CD4-positive, CD25-positive, alpha-beta regulatory T cell (primary cell): ENCODE measurements at places on chromosomes 3 and 15. TPM values are rescaled to one million over a fixed set of nuclear protein-coding genes. Genes with fewer than 3 reads are reported as not detected.

DNA sequence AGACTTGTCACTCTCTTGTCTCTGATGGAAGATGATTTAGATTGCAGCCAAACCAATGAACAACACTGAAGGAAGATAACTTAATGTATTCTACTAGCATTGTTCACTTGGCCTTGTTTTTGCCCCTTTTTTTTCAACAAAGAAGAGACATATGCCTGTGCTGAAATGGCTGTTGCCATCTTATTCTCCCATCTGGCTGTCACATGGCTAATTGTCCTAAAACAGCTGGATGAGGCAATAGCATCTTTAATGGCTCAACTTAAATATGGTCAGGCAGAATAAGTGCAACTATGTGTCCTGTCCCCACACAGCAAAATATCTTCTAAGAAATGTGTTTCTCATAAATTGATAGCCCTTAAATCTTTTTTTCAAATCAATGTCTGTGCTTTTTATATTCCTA is 576.9 kb downstream of the TUSC7 start:
- DNase-seq: no peak

GRCh38 chr3:134059035-134059601 is 29.4 kb upstream of the SLCO2A1 start:
- DNase-seq: no peak

- no peak for DNase-seq
These were observed 52.4 kb downstream of the SUCNR1 start for GRCh38 chr3:151925876-151926275.

- DNase-seq: no peak
These were observed 87.0 kb downstream of the FOXB1 start for GRCh38 chr15:60091157-60091556.

SH3GL3 gene
- polyA plus RNA-seq: not detected

LDHAL6B gene
- polyA plus RNA-seq: not detected

- no peak for DNase-seq
These were observed 4.3 kb downstream of the ZNF592 start for GRCh38 chr15:84752700-84753099.

DNA sequence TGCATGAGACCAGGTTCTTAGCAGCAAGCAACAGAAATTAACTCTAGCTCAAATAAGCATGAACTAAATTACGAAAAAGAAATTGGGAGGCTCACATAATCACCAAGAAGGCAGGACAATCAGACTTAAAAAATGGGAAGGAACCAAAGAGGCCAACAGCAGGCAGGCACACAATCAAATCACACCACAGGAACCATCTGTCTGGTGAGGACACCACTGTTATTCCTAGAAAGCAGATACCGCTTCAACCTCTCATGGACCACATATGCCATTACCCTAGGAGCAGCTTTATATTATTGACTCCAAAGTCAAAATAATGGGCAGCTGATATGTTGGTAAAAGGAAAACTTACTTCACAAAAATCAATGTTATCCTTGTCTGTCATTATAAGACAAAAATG is 51.6 kb downstream of the SUCLG2 start:
- no peak for DNase-seq

GOLGA8A gene
- 4.6 TPM for polyA plus RNA-seq

DNA sequence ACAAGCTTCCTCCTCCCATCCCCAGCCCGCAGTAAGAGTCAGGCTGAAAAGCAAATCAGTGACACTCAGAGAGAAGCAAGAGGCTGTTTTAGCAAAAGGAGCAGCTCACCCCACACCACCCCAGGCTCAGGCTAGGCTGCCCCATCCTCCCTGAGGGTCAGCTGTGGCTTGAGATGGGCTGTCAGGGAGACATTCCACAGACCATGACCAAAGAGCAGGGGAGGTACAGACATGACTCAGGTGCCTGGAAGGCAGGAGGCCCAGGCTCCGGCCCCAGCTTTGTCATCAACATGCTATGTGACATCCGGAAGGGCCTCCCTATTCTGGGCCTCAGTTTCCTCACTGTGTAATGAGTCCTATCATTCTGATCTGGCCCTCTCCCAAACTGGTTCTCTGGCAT is 24.7 kb downstream of the HCN4 start:
- no peak for DNase-seq

HCN4 gene
- not detected for polyA plus RNA-seq

DNA sequence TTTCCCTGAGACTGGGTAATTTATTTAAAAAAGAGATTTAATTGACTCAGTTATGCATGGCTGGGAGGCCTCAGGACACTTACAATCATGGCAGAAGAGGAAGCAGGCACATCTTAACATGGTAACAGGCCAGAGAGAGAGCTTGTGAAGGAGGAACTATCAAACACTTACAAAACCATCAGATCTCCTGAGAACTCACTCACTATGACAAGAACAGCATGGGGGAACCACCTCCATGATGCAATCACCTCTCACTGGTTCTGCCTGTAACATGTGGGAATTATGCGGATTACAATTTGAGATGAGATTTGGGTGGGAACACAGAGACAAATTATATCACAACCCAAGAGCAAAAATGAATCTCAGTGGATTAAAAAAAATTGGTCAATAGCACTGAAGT is 416.0 kb upstream of the TMCO5A start:
- DNase-seq: no peak

ACOX2 gene
- polyA plus RNA-seq: not detected

- DNase-seq: no peak
These were observed 21.6 kb downstream of the IFT57 start for GRCh38 chr3:108200578-108200977.

NDUFB5 gene
- polyA plus RNA-seq: 101 TPM

HIGD2B gene
- polyA plus RNA-seq: 0.16 TPM

DNA sequence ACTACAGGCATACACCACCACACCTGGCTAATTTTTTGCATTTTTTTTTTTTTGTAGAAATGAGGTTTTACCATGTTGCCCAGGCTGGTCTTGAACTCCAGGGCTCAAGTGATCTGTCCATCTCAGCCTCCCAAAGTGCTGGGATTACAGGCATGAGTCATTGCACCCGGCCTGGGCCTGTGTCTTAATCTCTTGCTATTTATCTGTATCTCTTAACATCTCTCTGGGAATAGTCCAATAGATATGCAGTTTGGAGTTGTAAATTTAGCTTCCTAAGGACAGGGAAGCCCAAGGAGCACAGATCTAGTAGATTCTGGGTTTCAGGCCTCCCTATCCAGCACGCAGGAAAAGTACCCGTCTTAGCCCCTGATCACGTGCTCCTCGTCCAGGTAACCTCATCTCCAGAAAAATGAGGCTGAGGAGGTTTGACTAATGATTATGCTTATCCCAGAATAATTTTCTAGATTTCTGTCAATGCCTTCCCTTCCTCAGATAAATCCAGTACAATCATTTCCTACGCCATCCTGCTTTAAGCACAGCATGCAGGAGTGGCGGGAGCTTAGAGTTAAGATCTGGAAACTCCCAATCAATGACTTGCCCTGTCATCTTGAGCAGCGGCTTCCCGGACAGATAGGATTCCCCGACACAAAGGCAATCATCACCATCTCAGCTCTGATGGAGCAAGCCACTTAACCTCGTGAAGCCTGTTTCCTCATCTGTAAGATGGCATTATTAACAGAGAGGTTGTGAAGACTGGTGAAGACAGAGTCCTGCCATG is 12.3 kb upstream of the CTDSPL start:
- no peak for DNase-seq

SLC51B gene
- not detected for polyA plus RNA-seq

DNA sequence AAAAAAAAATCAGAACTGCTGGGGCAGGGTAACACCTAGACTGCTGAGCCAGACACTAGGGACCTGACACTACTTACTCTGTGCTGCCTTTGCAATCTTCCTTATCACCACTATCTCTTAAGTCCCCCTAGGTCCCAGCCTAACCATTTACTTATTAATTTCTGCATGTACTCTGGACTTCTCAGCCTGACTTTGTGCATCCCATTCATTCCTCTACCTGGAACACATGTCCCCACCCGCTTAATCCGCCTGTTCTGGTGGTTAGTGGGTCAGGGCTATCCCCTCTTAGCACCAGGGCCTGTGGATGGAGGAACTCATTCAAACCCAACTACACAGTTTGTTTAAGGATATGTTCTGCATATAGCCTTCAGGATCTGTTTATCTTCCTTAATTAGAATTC is 5.0 kb upstream of the CACNA1D start:
- DNase-seq: no peak

CCR3 gene
- polyA plus RNA-seq: 14.7 TPM

ADAMTS9 gene
- not detected for polyA plus RNA-seq

SAMMSON gene
- polyA plus RNA-seq: not detected

- DNase-seq: no peak
These were observed 650.6 kb downstream of the ZPLD1 start for GRCh38 chr3:103085465-103085864.

GRCh38 chr3:161020256-161020655 is 84.9 kb downstream of the B3GALNT1 start:
- no peak for DNase-seq

GRCh38 chr3:180093535-180093934 is 56.8 kb upstream of the PEX5L start:
- no peak for DNase-seq

MASP1 gene
- polyA plus RNA-seq: not detected

DNA sequence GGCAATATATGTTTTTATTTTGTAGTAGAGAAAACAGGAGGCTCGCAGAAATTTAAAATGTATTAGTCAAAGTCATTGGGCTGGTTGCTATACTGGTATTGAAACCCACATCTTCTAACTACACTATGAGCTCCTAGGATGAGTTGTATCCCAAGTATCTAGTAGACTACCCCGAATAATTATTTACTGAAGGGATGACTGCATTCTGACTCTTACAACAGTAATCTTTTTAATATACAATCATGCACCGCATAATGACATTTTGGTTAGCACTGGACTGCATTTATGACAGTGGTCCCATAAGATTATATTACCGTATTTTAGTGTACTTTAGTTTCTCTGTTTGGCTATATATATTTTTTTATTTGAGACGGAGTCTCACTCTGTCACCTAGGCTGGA is 15.3 kb downstream of the PIGB start:
- DNase-seq: no peak

GRCh38 chr3:108757404-108757982 is at the start of gene RETNLB:
Gene RETNLB (minus strand): TSS chr3:108757410. CDS start chr3:108757185, 225 bp downstream.
- no peak for DNase-seq

DNA sequence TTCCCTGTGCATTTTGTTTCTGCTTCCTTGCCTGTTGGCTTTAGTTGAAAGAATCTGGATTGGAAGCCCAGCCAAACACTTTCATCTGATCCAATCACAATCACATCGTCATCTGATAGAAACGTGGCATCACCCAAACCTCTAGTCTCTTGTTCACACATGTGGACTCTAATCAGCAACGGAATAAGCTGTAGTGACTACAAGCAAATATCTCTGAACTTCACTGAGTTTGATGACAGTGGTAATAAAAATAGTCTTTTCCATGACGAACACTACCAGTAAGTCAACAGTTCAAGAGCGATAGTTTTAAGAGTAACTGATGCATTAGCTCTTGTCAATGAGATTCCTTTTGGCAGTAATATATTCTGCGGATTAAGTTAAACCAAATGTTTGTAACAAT is 22.8 kb upstream of the MECOM start:
- no peak for DNase-seq

KCNMB2 gene
- polyA plus RNA-seq: not detected

XCR1 gene
- polyA plus RNA-seq: not detected

GRCh38 chr3:65960087-65960486 is 78.6 kb downstream of the MAGI1 start:
- no peak for DNase-seq

DNA sequence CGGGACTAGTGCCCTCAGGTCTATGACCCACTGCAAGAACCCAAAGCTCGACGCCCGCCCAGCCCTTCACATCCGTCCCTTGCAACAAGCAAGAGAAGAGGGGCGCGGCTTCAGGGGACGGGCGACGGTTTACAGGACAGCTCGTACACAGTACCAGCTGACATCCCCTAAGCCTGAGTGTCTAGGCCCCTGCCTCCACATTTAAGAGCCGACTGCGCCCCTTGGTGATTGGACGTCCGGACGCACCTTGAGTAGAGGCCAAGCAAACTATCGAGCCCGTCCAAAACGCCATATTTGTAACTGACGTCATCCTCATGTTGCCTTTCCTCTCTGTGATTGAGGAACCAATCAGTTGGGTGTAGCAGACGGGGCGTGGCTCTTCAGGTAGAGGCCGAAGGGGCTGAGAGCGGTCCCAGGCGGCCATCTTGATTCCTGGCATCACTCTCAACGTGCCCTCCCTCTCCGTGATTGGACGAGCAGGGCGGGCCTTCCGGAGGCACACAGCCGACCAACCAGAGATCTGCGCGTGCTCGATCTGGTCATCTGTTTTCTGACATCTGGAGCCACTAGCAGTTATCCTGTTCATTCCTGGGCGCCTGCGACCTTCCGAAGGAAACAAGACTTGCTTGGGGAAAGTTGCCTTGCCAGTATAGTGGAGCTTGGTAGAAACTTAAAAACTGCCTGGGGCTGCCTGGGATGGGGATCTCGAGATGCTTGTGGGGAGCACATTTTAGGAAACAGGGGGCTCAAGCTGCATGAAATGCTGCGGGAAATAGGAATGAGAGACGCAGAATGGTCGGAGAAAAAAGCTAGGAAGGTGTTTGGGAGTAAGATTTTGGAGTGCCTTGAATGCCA is 4.0 kb upstream of the RPL14 start:
- peak; percentile 95 for DNase-seq

DNA sequence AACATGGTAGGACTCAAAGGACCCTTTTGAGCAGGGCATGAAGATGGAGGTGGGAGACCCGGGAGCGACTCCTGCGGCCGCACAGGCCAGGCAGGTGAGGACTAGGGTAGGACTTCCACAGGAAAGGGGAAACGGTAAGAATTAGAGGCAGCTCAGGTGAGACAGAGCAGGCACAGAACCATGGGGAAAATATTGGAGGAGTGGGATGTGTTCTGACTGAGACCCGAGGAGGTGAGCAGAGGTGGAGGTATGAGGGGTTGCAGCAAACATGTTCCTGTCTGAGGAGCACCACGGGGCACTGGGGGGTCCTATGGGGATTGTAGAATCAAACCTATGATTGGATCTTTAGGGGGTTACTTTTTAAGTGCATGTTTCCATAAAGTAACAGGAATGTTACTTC is 1.4 kb upstream of the ISG20 start:
- DNase-seq: no peak

GRCh38 chr15:78347586-78348543 is 7.7 kb downstream of the CRABP1 start:
- DNase-seq: no peak

GRCh38 chr3:13688034-13688433 is 139.1 kb downstream of the FBLN2 start:
- DNase-seq: no peak

DNA sequence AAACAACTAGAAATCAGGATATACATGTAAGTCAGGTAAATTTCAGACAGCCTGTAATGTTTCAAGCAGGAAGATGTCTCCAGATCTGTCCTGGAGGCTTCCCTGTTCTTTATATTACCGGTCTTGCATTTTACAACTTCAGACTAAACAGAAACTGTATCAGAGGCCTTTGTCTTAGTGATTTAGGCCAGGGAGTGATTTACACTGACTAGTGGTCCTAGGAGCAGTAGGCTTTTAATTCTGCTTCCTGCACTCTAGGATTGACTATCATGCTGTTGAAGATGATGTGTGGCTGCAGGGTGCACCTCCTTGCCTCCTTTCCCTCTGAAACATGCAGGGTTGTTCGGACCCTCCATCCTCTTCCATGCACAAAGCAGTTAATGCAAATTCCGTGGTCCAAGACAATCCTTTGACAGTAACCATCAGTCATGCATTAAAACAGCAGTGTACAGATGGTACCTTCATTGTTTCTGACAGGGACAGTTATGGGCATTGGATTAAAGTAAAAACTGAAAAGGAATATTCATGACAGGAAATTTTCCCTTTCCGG is 27.6 kb downstream of the CHRNA7 start:
- no peak for DNase-seq

PTX3 gene
- not detected for polyA plus RNA-seq

CSTA gene
- not detected for polyA plus RNA-seq

GRCh38 chr15:43241100-43241499 is 20.3 kb upstream of the EPB42 start:
- no peak for DNase-seq
